ENCODE measurements at places on chromosomes 2 and 18.

GRCh38 chr18:77168811-77169311 lies 36.3 kb upstream of the MBP start:
- DNase-seq = no peak

DNA sequence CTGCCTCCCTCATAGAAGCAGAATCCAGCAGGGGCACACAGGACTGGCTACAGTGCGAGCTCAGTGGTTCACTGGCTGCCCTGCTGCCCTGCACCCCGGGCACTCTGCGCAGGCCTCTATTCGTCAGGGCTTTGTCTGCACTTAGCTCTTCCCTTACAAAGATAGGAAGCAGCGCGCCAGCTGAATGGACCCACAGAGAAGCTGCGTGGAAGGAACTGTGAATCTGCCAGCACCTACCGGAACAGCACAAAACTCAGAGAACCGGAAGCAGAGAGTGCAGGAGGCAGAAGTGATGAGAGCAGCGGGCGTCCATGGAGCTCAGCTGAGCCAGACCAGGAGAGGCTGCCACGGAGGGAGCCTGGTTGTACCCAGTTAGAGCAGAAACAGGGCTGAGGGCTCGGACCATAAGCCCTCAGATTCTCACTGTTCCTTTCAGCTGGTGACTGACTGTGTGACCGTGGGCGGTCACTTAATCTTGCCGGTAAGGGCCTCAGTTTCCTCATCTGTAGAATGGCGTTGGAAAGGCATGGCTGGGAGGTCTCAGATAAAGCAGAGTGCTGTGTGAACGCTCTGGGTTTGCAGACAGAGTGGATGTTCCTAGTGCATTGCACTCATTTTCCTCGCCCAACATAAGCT lies 23.1 kb upstream of the SLC66A3 start:
- DNase-seq = no peak

GRCh38 chr18:48894799-48895346 lies 55.9 kb downstream of the SMAD7 start:
- DNase-seq = no peak

DNA sequence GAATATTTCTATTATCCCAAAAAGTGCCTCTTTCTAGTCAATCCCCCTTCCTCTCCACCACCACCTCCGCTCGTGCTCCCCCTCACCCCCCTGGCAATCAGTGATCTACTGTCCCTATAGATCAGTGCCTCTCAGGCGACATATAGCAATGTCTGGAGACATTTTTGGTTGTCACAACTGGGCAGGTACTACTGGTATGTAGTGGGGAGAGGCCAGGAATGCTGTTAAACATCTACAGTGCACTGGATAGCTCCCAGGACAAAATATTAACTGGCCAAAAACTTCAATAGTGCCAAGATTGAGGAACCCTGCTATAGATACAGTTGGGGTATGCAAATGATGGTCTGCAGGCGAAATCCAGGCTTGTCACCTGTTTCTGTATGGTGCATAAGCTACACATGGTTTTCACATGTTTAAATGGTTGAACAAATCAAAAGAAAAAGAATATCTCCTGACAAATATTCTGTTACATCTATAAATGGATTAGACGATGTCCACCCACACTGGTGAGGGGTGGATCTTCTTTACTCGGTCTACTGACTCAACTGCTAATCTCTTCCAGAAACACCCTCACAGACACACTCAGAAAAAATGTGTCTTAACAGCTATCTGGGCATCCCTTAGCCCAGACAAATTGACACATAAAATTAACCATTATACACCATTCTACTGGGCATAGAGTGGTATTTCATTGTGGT lies 25.5 kb downstream of the DPYSL5 start:
- no peak for DNase-seq

DNA sequence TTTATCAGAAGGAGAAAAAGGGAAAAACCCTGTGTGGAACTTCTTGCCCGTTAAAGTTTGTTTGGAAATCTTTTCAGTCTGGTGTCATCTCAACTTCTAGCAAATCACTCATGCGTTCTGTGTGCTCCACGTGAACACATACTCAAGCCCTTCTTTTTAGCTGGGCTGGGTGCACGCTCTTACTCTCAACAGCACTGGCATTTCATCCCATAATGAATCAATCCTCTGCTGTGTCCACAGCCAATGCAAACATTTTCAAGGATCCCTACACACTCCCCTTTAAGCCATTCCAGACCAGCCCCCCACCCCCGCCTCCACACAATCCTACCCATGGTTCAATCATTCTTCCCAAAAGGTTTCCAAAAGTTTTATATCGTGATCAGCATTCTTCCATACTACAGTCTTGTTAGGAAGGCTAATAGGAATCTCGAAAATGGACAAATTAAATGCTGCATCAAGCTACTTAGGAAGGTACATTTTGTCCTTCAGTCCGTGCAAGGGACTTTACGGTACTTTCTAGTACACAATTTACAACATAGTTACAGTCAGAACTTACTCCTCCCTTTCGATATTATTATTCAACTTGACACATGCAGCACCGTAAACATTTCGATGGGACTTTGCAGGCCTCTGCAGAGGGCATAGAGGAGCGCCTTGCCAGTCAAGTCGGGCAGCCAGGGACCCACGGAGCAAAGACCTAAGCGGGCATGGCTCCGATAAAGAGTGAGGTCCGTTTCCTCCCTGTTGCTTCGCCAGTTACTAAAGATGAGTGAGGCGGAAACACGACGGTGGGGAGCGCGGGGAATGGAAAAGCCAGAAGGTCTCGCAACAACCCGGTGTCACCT lies 1.4 kb downstream of the PTGR3 start:
- DNase-seq = no peak

DNA sequence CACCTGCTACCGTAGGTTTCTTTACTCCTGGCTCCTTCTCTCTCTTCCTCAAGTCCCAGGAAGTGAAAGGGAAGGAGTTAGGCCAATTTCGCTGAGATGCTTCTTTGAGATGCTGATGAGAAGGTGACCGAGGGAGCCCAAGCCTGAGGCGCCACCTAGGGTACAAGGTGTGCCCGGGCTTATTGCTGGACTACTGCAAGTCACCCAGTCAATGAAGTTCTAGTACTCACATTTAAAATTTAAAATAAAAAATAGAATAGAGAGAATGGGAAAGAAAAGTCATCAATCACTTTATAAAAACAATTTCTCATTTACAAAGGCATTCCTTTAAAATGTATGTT lies 45.3 kb downstream of the ACAA2 start:
- peak; percentile 35 for DNase-seq

DNA sequence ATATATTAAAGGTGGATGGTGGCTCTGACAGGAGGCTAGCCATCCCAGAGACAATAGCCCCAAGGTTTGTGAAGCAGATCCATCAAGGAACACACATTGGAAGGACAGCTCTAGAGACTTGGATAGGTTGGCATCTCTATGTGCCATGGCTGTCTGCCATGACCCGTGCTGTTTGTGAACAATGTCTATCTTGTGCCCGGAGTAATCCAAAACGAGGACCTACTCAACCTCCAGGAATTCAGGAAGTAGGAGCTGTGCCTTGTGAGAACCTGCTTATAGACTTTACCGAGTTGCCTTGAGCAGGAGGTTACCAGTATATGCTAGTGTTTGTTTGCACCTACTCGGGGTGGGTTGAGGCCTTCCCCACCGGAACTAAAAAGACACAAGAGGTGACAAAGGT lies 43.1 kb upstream of the SELENOI start:
- DNase-seq = no peak

DNA sequence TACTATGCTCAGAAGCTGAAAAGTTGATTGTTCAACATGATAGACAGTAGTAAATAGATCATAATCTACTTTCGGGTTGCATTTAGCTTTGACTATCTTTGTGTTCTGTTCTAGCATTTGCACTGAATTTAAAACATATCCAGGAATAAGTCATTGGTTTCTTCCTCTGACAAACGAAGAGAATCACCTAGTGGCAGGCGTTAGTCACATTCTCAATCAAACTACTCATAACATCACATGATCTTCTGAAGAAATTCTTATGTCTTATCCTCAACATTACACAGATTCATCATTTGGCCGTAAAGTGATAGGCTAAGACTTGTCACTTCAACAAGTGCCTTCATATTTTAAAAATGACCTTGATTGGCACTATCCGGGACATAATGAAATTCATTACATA lies 63.6 kb upstream of the TTC21B start:
- no peak for DNase-seq

GRCh38 chr2:217933617-217933993 lies 69.2 kb downstream of the TNS1 start:
- no peak for DNase-seq

- DNase-seq = no peak
Measured at GRCh38 chr2:195543063-195543462, 114.0 kb upstream of the SLC39A10 start.

DNA sequence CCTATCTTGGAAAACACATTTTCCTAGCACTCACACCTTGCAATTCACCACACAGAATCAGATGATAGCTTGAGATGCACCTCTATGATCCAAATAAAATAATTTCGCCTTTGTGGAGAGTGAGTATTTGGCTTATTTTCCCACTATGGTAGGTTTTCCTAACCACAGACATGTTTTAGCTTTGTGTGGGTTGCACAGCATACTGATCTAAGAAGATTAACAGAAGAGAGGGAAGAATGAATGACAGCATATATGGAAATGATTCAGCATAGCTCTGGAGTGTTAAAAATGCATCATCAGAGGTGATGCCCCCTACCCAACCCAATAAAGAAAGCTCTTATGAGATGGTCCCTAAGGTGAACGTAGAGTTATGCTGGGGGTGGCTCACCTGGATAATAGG lies 72.5 kb downstream of the GCA start:
- no peak for DNase-seq

DNA sequence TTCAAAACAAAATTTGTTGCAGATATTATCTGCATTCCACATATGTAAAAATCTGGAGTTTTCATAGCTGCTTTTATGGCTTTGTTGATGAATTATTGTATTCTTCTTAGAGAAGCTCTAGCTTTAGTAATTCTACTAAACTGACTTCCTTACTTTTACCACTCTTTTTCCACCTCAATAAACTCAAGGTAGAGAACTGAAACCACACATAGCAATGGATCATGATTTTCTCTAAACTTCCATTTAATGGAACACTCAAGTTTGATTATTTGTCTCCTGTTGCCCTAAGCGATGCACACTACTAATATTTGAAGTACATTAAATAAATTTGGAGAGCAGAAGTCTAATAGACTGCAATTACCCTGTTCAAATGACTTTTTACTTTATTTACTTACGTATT lies 192.0 kb downstream of the NBAS start:
- no peak for DNase-seq

GRCh38 chr2:44926957-44927356 lies 14.5 kb upstream of the SIX3 start:
- no peak for DNase-seq

GRCh38 chr18:79916546-79917168 lies 34.8 kb downstream of the SLC66A2 start:
- no peak for DNase-seq

DNA sequence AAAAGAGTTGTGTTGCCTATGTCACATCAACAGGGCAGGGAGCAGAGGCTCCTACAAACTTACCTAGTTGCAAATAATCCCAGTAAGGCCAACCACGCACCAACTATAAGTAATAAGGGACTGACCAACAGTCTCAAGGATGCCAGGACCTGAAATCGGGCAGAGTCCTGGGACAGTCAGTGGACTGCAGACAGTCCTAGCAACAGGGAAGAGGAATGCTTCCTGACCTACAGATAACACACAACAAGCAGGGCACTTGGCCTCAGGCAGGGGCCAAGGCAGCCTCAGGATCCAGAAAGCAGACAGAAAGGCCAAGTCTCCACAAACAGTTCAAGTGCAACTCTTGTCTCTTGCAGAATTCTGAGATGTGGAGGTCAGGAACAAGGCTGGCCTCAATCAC lies 56.2 kb downstream of the GALNT14 start:
- no peak for DNase-seq

DNA sequence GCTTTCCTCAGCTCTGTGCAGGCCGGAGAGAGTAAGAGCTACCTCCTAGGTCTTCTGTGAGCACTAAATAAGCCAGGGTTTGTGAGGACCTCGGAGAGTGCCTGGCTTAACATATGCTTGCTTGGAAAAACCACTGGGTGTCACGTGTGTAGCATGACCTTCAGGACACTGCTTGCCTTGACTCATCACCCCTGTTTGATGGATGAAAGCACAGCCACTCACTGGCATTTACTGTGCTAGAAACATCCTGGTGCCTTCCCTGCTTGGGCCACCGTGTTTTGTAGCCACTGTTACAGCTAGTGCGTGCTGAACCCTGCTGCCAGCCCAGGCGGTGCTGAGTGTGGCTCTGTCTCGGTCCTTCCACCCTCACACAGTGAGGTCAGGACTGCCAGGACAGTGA lies 34.8 kb upstream of the ITM2C start:
- no peak for DNase-seq

- no peak for DNase-seq
Measured at GRCh38 chr18:48473816-48474215, 64.6 kb upstream of the ZBTB7C start.

GRCh38 chr2:204876311-204876710 lies 331.0 kb downstream of the PARD3B start:
- DNase-seq = no peak

DNA sequence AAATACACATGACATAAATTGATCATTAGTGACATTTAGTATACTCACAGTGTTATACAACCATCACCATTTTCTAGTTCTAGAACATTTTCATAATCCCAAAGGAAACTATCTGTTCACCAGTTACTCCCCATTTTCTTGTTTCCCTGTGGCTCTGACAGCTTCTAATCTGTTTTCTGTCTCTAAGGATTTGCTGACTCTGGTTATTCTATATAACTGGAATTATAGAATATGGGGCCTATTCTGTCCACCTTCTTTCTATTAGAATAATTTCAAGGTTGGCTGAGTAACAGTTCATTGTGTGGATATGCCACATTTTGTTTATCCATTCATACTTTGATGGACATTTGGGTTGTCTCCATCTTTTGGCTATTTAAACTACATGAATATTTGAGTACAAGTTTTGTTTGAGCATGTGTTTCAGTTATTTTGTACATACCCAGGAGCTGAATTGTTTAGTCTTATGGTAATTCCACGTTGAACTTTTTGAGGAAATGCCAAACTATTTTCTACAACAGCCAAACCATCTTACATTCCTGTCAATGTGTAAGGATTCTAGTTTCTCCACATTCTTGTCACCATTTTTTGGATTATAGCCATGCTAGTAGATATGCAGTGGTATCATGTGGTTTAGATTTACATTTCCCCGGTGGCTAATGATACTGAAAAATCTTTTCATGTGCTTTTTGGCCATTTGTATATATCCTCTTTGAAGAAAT lies 20.5 kb downstream of the KIAA1328 start:
- DNase-seq = no peak

DNA sequence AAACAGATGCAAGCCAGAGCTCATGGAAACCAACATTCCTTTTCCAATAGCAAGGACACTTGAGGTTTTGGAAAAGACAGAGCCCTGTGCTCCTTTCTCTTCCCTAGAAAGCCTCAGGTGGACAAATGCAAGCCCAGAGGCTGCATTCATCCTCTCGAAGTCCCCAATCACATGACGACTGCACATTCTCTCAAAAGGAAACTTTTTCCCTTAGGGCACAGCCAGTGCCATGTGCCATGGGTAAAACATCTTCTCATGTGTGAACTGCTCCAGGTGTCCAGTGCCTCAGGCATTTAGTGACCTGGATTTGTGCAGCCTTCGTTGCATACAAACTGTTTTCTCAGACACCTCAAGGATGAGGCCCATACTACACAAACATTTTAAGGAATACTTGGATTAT lies 140.7 kb downstream of the LAMA1 start:
- DNase-seq = no peak

- DNase-seq = peak; percentile 49
Measured at GRCh38 chr2:26355038-26355995, 8.7 kb upstream of the ADGRF3 start.

All from renal cortex interstitium (tissue), 15 donors.